ENCODE measurements at places on chromosomes 7 and 10. TPM values are rescaled to one million over a fixed set of nuclear protein-coding genes. Genes with fewer than 3 reads are reported as not detected.

ELMO1 gene
- polyA plus RNA-seq, result 43.0 TPM

PLXDC2 gene
- not detected for polyA plus RNA-seq

- H3K36me3 ChIP-seq, result no peaks in the 10 kb centered on the region
- H3K4me1 ChIP-seq, result peaks cover 45% of the 10 kb centered on the region
- H3K27me3 ChIP-seq, result no peaks in the 10 kb centered on the region
- no peak for DNase-seq
- H3K4me3 ChIP-seq, result no peak overlapping the region
- peak overlapping the region; percentile 62 for H3K27ac ChIP-seq
These were observed 33.9 kb downstream of the FAM107B start for GRCh38 chr10:14740684-14741247.

DNA sequence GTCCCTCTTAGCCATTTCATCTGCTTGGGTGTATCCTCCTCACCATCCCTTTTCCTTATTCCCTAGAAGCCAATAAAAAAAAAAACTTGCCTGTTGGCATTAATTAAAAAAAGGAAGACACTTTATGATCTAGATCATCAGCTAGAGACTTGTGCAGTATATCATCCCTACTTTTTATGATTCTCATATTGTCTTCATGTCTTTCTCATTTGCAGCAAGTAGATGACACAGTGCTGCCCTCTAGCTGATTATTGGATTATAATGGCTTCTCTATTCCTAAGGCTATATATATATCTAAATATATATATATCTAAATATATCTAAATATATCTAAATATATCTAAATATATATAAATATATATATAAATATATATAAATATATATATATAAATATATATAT, 272.4 kb upstream of the LRGUK start:
- H3K4me1 ChIP-seq, result peaks cover 3% of the 10 kb centered on the region
- H3K36me3 ChIP-seq, result no peaks in the 10 kb centered on the region

DNA sequence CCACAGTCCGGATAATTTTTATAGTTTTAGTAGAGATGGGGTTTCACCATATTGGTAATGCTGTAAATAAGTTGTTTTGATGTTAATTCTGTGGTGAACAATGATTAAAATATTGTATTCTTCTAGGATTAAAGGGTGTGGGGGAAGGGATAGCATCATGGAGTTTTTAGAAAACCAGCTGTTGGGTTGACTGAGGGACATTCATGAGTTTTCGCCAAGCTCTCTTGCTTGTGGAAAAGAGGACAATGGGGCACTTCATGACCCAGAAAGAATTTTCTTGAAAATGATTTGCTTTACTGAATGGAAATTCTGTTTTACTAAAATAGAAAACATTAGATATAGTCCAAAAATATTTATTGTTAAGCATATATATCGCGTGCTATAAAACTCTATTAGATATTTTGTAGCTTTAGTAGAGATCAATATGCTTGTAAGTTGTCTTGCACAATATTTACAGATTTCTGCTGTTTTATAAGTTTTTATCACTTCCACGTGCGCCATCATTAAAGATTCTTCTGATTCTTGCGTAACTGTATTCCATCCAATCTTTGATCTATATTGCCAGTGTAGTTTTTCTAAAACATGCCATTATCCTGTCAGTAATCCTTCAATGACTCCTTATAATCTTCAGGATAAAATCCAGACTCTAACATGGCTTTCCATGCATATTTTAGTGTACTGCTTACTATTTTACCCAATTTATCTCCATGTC, 41.8 kb downstream of the LCOR start:
- peaks cover 3% of the 10 kb centered on the region for H3K36me3 ChIP-seq
- no peak for DNase-seq
- H3K4me3 ChIP-seq, result no peak overlapping the region

- no peaks in the 10 kb centered on the region for H3K4me1 ChIP-seq
- no peaks in the 10 kb centered on the region for H3K27me3 ChIP-seq
- H3K4me3 ChIP-seq, result no peak overlapping the region
- H3K36me3 ChIP-seq, result no peaks in the 10 kb centered on the region
- no peak overlapping the region for H3K27ac ChIP-seq
These were observed 1094.1 kb downstream of the DNAJB9 start for GRCh38 chr7:109663806-109664205.

GRCh38 chr7:128260069-128260795, 19.2 kb downstream of the LEP start:
- no peaks in the 10 kb centered on the region for H3K27me3 ChIP-seq
- no peaks in the 10 kb centered on the region for H3K36me3 ChIP-seq
- no peak overlapping the region for H3K4me3 ChIP-seq
- H3K4me1 ChIP-seq, result no peaks in the 10 kb centered on the region
- DNase-seq, result no peak
- no peak overlapping the region for H3K27ac ChIP-seq

DNA sequence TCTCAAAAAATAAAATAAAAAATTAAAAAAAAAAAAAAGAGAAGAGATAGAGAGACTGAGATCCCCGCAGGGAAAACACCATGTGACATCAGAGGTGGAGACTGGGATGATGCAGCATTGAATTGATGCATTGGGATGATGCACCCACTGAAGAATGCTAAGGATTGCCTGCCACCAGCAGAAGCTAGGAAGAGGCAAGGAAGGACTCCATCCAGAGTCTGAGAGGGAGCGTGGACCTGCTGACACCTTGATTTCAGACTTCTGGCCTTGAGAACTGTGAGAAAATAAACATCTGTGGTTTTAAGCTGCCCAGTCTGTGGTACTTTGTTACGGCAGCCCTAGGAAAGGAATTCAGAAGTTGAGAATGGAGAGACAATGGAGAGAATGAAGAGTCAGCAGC, 89.8 kb upstream of the PRPS1L1 start:
- H3K27me3 ChIP-seq, result no peaks in the 10 kb centered on the region
- no peaks in the 10 kb centered on the region for H3K36me3 ChIP-seq
- H3K4me1 ChIP-seq, result no peaks in the 10 kb centered on the region
- no peak for DNase-seq
- no peak overlapping the region for H3K27ac ChIP-seq

Data from GM12878 (cell line).